Activated T-cell treated with anti-CD3 and anti-CD28 coated beads, Interleukin-2, amount 50 U/mL, for 24 hours (primary cell): ENCODE measurements at places on chromosomes 11 and 22.

DNA sequence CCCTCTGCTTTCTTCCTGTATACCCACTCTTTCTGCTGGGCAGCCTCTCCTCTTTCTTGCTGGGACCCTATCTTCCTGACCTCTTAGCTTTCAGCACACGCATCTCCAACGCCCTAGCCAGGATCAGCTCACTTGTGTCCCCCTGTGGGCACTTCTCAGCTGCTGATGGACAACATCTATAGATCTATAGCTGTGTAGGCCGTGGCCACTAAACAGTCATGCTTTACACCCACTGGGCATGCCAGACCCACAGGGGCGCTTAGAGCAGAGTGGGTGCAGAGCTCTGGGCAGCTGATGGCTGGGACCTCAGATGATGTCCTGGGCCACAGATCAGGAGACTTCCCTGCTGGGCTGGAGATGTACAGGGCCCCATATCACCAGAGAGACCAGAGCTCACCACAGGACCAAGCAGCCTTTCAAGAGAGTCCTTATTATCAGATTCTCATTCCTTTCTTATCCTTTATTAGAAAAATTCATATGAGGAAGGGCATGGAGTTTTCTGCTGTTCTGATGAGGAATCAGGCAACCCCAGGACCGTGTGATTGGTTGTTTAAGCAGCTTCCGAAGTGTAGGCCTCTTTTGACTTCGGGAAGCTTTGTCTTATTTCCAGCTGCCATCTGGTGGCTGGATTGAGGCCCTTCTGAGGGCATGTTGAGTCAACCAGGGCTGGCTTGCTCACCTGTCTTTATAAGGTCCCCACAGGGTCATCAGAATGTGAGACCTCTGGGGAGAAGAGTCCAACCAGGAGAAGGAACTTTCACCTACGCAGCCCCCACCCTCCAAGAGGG, 60.5 kb downstream of the OSBP2 start:
- peak; percentile 60 for DNase-seq

GRCh38 chr11:27282806-27283205, 80.2 kb downstream of the CCDC34 start:
- DNase-seq, result no peak

GRCh38 chr11:17655682-17656081, 63.7 kb upstream of the MYOD1 start:
- no peak for DNase-seq

DNA sequence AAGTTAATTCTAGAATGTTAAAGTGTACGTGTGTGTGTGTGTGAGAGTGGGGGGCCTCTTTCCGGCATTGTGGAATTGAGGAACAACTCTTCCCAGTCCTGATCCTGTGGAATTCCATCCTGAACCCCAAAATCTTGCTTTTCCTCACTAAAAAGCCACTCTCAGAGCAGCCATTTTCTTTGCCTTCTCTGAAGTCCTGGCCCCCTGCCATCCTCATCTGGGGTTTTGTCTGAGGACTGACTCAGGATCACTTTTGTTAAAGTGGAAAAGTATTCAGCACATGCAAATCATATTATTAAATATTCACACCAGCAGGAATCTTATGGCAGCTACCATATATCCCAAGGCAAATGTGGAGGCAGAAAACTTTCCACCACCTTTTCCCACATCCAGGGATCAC, 3.8 kb downstream of the SCN4B start:
- no peak for DNase-seq

DNA sequence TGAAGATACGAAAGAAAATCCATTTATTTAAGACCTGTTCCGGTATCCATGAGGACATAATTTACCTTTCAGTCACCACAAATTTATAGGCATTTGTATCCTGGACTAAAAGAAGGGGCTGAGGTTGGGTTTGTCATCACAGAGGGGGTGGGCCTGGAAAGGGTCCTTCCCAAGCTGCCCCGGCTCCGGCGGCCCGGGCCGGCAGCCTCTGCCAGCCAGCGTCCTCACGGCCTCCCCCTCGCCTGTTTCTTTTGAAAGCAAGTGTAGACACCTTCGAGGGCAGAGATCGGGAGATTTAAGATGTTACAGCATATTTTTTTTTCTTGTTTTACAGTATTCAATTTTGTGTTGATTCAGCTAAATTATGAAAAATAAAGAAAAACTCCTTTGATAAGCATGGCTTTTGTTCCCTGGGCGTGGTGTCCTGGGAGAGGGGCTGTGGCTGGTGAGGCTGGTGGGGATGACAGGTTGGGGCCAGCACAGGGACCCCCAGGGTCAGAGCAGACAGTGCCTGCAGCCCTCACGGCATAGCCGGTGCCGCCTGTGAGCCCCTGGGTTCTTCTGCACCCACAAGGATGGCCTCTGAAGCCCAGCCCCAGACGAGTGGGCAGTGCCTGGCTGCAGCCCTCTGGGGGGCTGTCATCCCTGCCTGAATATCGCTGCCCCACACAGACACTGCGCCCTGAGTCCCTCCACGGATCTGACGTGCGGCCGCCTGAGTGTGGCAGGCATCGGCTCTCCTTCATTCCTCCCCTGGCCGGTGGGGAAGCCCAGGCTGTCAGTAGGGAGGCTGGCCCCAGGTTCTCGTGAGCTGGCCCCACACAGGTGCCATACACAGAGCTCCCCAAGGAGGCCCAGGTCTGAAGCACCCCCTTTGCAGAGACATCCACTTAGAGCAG, 1075.9 kb downstream of the BRD1 start:
- peak; percentile 17 for DNase-seq

GRCh38 chr11:60328460-60328859, 1.4 kb downstream of the MS4A6E start:
- DNase-seq, result no peak

GRCh38 chr11:61392981-61393595, 701 bp downstream of the TMEM216 start:
- DNase-seq, result no peak

DNA sequence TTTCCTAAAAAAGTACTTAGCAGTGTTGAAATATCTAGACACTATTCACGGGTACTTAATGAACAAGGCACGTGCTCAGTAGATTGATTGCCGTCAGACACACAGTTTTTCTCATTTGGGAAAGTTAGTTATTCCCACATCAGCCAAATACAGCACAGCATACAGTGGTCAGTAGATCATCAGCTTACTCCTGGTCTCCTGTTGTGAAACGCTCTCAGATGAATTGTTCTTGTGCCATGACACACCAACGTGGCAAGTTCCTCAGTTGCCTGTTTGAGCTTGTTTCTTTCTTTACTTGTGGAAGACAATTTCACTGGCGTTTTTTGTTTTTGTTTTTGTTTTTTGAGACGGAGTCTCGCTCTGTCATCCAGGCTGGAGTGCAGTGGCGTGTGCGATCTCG, 8.6 kb downstream of the TAB1 start:
- DNase-seq, result no peak

DNA sequence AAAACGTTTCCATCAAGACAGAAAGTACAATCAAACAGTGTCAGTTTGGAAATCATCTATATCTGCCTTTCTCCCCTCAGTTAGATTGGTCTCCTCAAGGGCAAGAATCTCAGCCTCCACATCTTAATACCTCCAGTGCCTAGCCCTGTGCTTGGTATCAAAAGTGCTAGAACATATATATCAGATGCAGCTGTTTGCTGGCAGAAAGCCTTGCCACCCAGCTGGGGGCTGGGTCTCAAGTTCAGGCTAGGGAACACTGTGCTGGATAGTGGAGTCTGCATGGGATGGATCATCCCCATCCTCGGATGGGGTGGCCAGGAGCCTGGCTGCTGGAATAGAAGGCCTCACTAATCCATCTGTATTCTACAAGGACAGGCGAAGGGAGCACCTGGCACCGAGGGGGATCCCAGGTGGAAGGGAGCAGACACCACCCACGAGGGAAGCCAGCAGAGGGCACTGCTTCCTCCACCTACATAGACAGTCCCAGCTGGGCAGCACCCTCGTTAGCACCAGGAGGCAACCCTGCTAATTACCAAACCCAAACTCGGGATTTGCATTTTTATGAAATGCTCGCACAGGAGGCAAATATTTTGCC, 602.2 kb downstream of the BUD13 start:
- DNase-seq, result no peak

DNA sequence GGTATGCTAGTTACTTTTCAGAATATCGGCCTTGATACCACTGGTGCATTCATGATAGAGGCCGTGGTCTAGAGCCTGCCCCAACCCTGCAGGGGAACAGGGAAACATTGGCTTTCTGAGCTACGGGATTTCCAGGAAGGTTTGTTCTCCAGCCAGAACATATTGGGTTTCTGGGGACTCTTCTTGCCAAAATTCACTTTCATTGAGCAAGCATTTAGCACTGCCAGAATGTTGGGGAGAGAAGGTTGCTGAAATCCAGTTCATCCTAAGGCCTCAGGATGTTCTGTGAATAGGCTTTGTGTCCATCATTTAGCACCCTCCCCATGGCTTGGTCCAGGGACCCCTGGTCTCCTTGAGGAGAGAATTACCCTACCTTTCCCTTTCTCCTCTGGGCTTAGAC, 36.7 kb downstream of the DRG1 start:
- DNase-seq, result no peak

- DNase-seq, result no peak
These were observed 154.6 kb downstream of the MAML2 start for GRCh38 chr11:96188243-96189006.

DNA sequence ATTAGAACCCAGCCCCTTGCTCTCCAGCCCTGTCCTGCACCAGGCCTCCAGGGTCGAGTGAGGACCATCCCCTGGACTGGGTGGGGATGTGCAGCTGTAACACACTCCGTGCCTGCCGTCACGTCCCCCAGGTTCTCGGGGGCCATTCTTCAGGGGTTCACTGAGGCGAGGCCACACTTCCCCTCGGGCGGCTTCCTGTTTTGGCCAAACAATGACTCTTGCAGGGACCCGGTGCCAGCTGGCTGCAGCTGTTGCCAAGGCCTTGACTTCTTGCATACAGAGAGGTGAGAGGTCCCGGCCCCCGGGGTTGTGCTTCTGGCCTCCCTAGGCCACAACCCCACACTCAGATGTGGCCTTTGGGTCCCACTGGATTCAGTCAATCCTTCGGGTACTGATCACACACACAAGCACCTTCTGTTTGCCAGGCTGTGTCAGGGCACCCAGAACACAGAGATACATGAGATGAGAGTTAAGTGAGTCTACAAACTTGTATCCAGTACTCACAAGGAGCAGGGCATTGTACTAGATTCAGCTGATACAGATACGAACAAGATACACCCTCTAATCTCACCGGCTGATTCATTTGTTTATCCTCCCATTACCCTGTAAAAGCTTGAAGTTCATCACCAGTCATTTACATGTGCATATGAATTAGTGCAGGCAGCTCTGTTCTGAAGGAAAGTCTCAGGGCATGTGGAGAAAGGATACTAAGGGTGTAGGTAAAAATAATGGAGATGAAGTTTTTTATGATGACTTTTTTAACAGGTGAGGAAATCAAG, 32.9 kb downstream of the LRRC32 start:
- peak; percentile 20 for DNase-seq

DNA sequence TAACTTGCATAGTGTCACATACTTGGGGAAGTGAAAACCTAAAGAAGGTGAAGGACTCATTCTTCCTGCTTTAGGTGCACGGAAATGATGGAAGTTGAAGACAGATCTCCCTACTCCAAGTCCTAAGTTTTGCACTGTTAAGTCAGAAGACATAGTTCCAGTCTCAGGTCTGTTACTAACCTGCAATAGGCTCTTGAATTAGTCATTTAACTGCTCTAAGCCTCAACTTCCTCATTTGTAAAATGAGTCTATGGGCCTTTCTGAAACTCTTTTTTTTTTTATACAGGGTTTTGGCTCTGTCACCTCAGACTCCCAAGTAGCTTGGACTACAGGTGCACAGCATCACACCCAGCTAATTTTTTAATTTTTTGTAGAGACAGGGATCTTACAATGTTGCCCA, 30.8 kb upstream of the POU2AF1 start:
- no peak for DNase-seq

GRCh38 chr11:72389116-72389515, 45.2 kb downstream of the CLPB start:
- no peak for DNase-seq

DNA sequence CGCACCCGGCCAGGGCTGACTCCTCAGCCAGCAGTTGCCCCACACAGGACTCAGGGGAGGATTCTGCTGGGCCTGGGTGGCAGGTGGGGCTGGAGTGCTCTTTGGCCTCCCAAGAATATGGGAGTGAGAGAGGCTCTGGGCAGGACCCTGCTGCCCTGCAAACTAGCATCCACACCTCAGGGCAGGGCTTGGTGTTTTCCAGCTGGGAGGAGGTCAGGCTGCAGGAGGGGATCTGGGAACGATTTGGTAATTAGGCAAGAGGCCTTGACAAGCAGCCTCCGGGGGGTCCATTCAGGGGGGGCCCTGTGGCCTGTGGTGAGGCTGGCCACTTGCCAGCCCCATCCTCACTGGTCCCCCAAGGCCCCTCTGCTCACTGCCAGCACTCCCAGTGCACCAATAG, 35.8 kb downstream of the WNT11 start:
- no peak for DNase-seq

DNA sequence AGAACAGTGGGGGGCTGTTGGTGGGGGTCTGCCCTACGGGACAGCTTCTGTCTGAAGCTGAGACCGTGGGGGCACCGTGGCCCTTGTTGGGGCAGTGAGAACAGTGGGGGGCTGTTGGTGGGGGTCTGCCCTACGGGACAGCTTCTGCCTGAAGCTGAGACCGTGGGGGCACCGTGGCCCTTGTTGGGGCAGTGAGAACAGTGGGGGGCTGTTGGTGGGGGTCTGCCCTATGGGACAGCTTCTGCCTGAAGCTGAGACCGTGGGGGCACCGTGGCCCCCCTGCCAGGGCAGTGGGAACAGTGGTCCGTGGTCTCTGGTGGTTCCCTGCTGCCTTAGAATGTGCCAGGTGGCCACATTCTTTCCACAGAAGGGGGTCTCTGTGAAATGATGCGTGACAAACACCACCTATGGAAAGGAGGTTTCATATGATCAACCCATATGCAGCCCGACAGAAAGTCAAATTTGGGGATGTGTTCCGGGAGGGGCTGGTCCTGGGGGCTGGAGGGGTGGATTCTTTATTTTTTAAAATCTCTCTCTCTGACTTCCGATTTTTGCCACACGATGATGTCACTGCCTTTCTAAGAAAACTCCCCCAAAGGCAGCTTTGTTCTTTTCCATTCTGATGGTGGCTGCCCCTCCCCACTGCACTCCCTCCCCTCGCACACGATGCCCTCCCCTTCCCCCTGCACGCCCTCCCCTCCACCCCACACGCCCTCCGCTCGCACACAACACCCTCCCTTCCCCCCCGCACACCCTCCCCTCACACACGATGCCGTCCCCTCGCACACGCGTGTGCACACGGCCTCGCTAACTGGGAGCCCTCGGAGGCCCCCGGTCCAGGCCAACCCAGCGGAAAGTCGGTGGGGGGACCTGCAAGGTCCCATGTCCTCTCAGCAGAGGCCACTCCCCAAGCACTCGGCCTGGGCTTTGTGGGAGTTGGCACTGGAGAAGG, 1186.5 kb downstream of the BRD1 start:
- DNase-seq, result no peak

DNA sequence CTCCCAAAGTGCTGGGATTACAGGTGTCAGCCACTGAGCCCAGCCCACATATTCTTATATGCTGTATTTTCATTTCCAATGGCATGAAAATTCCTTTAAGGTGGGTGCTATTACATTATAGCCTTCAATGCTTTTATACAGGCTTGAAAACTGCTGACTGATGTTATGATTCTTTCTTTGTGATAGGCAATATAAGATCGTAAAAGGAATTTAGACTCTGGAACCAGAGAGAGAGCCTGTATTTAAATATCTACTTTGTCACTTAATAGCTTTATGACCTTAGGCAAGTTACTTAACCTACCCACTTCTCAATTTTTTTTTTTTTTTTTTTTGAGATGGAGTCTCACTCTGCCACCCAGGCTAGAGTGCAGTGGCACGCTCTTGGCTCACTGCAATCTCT, 26.2 kb downstream of the AGBL2 start:
- no peak for DNase-seq
